Spleen (tissue), 13 donors: ENCODE measurements at places on chromosomes 5 and 9. TPM values are rescaled to one million over a fixed set of nuclear protein-coding genes. Genes with fewer than 3 reads are reported as not detected.
A peak's percentile ranks its signal among the peaks of the same experiment; 100 is the strongest.

The CTSV gene
- not detected for total RNA-seq

The SURF1 gene
- 36.2 TPM for total RNA-seq

DNA sequence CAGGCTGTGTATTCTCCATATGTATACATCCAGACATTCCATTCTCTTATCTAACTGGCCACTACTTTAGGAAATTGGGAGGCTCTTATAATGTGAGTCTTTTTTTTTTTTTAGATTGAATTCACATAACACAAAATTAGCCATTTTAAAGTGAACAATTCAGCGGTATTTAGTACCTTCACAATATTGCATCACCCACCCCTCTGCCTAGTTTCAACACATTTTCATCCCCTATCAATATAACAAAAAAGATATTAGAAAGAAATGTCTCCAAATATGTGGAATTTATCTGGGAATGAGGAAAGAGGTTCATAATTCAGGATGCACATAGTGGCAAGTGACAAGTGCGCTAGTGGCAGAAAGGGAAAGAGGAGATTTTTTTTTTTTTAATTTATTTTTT lies 228.5 kb downstream of the ICE1 start:
- H3K27me3 ChIP-seq, result no peaks in the 10 kb centered on the region
- DNase-seq, result no peak
- H3K36me3 ChIP-seq, result no peaks in the 10 kb centered on the region
- no peaks in the 10 kb centered on the region for H3K4me1 ChIP-seq
- H3K4me3 ChIP-seq, result no peak overlapping the region

The PTPRD gene
- total RNA-seq, result 9.9 TPM

The CDC37L1 gene
- 11.5 TPM for total RNA-seq

The ZNF883 gene
- total RNA-seq, result 1.1 TPM

- H3K36me3 ChIP-seq, result no peaks in the 10 kb centered on the region
Measured at GRCh38 chr5:67493676-67494075, 297.1 kb upstream of the CD180 start.

The NR6A1 gene
- 3.7 TPM for total RNA-seq

DNA sequence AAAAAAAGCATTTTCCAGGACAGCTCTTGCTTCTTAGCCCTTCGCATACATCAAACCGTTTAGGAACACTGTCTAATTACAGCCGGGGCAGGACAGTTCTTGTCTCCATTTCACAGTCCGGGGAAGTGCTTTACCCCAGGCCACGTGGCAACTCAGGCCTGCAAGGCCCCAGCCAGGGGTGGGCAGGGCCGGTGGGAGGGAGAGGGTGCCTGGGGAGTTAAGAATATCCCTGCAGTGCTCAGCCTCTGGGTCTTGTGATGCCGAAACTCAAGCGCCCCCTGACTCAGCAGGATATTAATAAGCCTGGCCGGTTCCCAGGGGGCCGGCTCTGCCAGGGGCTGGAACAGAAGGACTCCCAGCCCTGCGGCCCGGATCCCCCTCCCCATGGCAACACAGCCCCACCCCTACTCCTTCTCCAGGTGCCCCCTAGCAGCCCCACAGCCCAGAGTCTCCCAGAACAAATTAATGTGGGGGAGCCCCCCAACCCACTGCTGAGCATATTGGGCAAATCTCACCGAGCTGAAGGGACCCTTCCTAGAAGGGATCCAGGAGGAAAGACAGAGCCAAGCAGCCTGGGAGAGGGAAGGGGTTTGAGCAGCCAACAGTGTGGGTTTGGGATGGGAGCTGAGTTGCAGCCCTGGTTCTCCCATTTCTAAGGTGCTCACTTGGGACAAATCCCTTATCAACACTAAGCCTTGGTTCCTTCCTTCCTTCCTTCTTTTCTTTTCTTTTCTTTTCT lies 45.3 kb downstream of the PLPP7 start:
- H3K27ac ChIP-seq, result no peak overlapping the region
- DNase-seq, result peak; percentile 45
- no peak overlapping the region for H3K4me3 ChIP-seq
- no peaks in the 10 kb centered on the region for H3K27me3 ChIP-seq
- H3K36me3 ChIP-seq, result no peaks in the 10 kb centered on the region
- no peaks in the 10 kb centered on the region for H3K4me1 ChIP-seq

GRCh38 chr5:139635606-139636206 lies 12.4 kb upstream of the CXXC5 start:
- peak overlapping the region; percentile 89 for H3K27ac ChIP-seq
- H3K27me3 ChIP-seq, result peaks cover 4% of the 10 kb centered on the region
- no peaks in the 10 kb centered on the region for H3K36me3 ChIP-seq
- H3K4me1 ChIP-seq, result peaks cover 62% of the 10 kb centered on the region
- no peak overlapping the region for H3K4me3 ChIP-seq

DNA sequence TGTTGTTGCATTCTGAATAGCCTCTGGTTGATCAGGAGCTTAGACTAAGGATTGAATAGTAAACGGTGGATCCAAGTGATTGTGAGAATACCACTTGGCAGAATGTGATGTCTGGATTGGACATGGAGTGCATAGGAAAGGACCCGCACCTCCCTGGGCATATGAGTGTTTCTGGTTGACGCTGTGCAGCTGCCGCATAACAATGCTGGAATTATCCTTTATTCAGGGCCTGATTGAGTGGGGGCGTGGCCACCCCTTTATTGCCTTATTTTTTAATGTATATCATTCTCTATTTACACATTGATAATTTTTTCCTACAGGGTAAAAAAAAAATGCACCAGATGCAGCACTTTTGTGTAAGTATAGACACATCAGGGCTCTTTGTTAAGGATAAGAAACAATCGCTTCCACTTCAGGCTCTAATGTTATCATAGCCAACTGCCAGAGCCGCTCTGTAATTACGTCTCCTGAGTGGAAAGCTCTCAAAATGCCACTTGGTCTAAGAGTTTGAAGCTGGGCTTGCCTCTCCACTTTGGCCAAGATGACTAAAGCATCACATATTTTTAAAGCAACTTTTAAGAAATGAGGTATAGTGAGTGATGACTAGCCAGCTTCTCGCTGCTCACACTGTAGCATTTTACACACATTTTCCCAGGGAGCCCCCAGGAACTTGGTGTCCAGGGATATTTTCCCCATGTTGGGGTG lies 5.7 kb downstream of the FGD3 start:
- no peaks in the 10 kb centered on the region for H3K36me3 ChIP-seq
- H3K27me3 ChIP-seq, result no peaks in the 10 kb centered on the region
- no peak overlapping the region for H3K4me3 ChIP-seq
- H3K4me1 ChIP-seq, result peaks cover 27% of the 10 kb centered on the region

The ZSWIM6 gene
- 19.1 TPM for total RNA-seq

The PCDHB5 gene
- 1.0 TPM for total RNA-seq

- DNase-seq, result no peak
- no peaks in the 10 kb centered on the region for H3K27me3 ChIP-seq
- H3K36me3 ChIP-seq, result no peaks in the 10 kb centered on the region
- H3K27ac ChIP-seq, result no peak overlapping the region
Measured at GRCh38 chr5:19031491-19031890, 956.5 kb downstream of the CDH18 start.

DNA sequence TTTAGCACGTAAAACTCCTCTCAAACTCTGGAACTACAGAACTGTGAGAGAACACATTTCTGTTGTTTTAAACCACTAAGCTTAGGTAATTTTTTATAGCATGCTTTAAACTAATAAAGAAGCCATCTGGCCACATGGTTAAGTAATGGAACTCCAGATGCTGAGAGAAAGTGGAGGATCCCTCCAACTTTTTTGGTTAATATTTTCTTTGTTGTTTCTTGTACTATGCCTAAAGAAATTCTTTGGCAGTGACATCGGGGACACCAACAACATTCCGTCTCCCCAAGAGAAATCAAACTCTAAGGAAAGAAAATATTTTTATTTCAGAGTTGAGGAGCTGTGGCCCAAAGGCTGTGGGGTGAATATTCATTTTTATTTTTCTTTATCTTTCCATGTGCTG lies 734.8 kb upstream of the CDH9 start:
- no peaks in the 10 kb centered on the region for H3K27me3 ChIP-seq
- H3K27ac ChIP-seq, result no peak overlapping the region
- H3K4me1 ChIP-seq, result no peaks in the 10 kb centered on the region
- no peaks in the 10 kb centered on the region for H3K36me3 ChIP-seq
- H3K4me3 ChIP-seq, result no peak overlapping the region
- DNase-seq, result no peak

GRCh38 chr9:70159630-70160029 lies 99.1 kb upstream of the SMC5 start:
- no peak overlapping the region for H3K4me3 ChIP-seq
- H3K36me3 ChIP-seq, result no peaks in the 10 kb centered on the region
- no peak for DNase-seq
- H3K4me1 ChIP-seq, result no peaks in the 10 kb centered on the region
- H3K27me3 ChIP-seq, result no peaks in the 10 kb centered on the region

- H3K36me3 ChIP-seq, result no peaks in the 10 kb centered on the region
- no peak overlapping the region for H3K27ac ChIP-seq
Measured at GRCh38 chr5:79255786-79256557, 20.0 kb downstream of the JMY start.

The IRGM gene
- total RNA-seq, result 1.5 TPM

DNA sequence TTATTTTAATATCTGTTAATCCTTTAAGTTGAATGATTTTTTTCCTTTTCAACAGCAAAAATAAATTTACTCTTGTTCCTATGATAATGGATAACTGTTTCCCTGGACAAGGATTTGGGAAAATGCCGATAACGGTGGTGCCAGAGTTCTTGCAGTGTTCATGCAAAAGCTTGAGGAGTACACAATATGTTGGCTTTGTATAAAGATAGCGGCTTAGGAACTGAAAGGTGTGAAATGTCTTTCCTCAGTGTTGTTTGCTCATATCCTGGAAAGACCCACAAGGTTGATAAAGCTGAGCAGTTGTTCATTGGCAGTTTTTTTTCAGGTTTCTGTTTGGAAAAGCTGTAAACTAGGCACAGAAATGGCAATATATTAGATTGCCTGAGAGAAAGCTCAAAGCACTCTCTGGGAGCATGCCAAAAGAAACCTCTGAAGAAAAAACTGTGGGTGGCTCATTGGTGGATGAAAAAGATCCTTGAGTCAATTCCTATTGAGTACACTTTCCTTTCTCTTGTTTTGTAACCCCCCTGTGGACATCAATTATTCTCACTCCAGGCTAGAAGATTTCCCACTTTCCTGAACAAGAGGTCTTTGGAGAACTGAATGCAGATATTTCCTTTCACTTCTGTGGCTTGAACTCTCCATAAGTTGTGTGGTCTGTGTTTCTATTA lies 117.2 kb upstream of the RGMB start:
- H3K4me1 ChIP-seq, result no peaks in the 10 kb centered on the region
- no peak overlapping the region for H3K27ac ChIP-seq
- no peak overlapping the region for H3K4me3 ChIP-seq
- no peak for DNase-seq

The TERT gene
- total RNA-seq, result not detected

GRCh38 chr5:158591301-158591863 lies 508.3 kb downstream of the EBF1 start:
- H3K36me3 ChIP-seq, result no peaks in the 10 kb centered on the region
- no peak for DNase-seq

The SUSD3 gene
- total RNA-seq, result 27.6 TPM

DNA sequence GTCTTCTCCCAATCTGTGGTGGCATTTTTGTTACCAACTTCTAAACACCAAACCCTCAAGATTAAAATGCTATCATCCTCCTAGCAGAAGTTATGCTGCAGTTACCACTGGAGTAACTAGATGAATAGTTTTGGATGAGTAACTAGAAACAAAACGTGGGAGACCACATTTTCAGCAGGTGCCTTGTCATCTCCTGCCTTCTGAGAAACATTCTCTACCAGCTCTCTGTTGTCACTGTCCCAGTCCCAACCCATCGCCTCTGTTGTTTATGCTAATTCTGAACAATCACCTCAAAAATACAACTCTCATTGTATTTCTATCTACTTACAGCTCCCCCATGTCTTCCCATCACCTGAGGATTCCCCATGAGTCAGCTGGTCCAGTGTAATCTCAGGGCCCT lies 652.5 kb upstream of the ADAMTS16 start:
- DNase-seq, result no peak
- no peak overlapping the region for H3K4me3 ChIP-seq
- no peaks in the 10 kb centered on the region for H3K4me1 ChIP-seq
- H3K27me3 ChIP-seq, result no peaks in the 10 kb centered on the region
- H3K27ac ChIP-seq, result no peak overlapping the region

GRCh38 chr5:37212096-37212495 lies 37.1 kb downstream of the CPLANE1 start:
- H3K27ac ChIP-seq, result no peak overlapping the region
- no peak overlapping the region for H3K4me3 ChIP-seq
- H3K27me3 ChIP-seq, result no peaks in the 10 kb centered on the region
- peaks cover 12% of the 10 kb centered on the region for H3K4me1 ChIP-seq
- peaks cover 9% of the 10 kb centered on the region for H3K36me3 ChIP-seq

DNA sequence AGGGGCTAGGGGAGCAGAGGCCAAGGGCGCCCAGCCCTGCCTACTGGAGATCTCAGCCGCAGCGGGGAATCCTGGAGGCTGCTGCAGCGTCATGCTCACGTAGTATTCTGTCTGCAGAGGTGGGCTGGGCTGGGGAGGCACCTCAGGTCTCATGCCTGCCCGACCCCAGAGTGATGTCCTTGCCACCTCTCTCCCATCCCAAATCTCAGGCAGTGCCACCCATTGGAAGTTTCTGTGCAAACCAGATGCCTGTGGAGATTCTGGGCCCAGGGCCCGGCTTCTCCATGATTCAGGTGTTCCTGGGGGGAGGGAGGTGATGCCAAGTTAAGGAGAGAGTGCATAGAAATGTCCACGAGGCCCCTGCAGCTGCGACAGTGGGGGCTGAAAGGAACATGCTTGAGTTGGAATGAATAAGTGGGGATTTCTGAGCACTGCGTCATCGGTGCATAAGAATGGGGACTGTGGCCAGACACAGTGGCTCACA lies 72.0 kb downstream of the ANKRD33B start:
- no peak for DNase-seq
- no peak overlapping the region for H3K4me3 ChIP-seq
- no peaks in the 10 kb centered on the region for H3K27me3 ChIP-seq
- H3K27ac ChIP-seq, result peak overlapping the region; percentile 86

- peak; percentile 98 for DNase-seq
- H3K36me3 ChIP-seq, result no peaks in the 10 kb centered on the region
- H3K4me1 ChIP-seq, result peaks cover 16% of the 10 kb centered on the region
Measured at GRCh38 chr9:135499326-135500070, 984 bp upstream of the MRPS2 start.
